ENCODE measurements at places on chromosomes 12 and 14.

DNA sequence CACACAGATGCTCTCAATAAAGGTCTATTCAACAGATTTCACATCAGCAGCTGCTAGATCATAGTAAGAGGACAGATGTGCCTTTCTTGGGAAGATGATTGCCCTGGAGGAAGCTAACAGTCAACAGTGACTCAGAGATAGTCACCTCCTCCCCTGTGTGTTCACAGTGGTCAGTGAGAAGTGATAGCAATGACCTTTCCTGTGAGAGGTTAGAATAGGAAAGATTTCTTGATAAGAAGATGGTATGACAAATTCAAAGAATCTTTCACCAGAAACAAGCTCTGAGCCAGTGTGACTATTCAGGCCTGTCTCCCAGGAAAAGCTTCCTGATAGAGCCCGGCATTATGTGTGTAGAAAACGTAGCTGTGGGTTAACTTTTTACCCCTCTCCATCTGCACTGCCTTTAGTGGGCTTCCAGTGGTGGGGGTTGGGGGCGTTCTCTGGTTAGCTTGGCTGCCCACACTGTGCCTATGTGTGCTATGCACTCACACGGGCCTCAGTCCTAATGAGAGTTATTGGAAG, 66.4 kb upstream of the ARHGAP5 start:
- DNase-seq = no peak

DNA sequence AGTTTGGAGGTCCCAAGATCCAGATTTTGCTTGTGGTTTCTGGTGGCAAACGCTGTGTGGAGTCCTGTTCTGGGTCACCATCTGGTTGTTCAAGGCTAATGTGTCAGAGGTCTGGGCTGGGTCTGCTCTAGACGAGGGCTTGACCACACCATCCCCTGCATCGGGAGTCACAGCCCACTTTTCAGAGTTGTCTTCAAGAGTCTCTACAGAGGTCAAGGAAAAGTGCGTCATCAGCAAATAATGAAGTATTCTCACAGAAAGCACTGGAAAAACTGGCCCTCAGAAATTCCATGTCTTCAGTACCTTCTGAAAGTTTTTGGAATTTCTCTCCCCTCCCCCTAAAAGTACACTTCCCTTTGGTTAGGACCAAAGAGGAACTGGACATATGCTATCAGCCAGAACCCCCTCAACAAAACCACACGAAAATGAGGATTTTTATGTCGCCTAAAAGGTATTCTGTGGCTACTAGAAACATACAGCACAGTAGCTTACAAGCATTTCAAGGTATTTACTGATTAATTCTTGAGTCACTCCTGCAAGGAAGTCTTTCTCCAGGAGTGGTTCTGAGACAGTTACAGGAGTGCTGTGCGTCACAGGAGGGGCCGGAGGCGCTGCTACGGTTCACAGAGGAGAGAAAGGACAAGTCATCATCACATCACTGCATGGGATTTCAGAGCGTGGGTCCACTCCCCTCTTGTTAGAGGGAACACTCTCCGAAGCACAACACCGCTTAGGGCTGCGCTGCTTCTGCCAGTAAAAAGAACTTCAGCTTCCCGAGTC, 35.4 kb downstream of the RAD52 start:
- no peak for DNase-seq

DNA sequence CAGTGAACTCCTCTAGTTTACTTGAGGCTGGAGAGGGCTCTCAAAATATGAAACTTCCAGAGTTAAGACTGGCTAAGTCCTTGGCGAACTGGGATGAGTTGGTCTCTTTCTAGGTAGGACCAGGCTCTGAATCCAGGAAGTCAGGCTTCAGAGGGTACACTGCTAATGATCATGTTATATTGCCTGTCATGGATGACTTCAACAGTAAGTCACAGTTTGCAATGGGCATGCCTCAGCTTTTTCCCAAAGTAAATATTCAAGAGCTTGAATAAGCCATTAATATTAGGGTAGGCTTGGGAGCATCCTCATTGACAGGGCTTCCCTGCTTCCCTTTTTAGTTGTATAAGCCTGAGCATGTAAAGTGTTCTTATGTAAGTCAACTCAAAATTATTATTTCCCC, 61.7 kb upstream of the PTHLH start:
- no peak for DNase-seq

DNA sequence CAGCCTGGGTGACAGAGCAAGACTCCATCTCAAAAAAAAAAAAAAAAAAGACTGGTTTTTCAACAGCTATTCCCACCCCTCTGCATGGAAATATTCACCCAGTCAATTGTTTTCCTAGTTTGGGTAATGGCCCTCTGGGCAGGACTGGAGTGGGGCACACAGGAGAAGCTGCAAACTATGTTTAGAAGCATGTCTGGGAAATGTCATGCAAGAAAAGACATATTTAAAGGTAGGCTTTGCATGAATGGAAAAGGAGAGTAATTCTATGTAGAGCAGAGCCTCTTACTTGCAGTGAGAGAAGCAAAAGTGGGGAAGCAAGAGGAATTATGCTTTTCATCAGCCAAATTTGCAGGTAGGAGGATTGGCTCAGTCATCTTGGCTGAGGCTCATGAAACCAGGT, 276.5 kb upstream of the PLEKHG7 start:
- no peak for DNase-seq

DNA sequence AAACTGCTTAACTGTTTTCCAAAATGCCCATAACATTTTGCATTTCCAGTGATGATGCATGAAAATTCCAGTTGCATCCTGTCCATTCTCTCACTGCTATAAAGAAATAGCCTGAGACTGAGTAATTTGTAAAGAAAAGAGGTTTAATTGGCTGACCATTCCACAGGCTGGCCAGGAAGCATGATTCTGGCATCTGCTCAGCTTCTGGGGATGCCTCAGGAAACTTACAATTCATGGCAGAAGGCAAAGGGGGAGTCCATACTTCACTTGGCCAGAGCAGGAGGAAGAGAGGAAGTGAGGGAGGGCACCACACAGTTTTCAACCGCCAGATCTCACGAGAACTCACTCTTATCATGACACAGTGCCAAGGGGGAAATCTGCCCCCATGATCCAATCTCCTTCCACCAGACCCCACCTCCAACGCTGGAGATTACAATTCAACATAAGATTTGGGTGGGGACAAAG, 18.2 kb upstream of the CLEC2D start:
- peak; percentile 92 for DNase-seq

GRCh38 chr12:57483466-57483865, 3.8 kb upstream of the ARHGAP9 start:
- DNase-seq = no peak
